ENCODE measurements at places on chromosomes 3 and 15.

GRCh38 chr3:181712553-181713279, 991 bp downstream of the SOX2 start:
- DNase-seq: no peak

GRCh38 chr15:71011503-71012155, 103.6 kb upstream of the THSD4 start:
- DNase-seq: peak; percentile 77

GRCh38 chr15:59273234-59273633, 66.6 kb downstream of the LDHAL6B start:
- DNase-seq: no peak

DNA sequence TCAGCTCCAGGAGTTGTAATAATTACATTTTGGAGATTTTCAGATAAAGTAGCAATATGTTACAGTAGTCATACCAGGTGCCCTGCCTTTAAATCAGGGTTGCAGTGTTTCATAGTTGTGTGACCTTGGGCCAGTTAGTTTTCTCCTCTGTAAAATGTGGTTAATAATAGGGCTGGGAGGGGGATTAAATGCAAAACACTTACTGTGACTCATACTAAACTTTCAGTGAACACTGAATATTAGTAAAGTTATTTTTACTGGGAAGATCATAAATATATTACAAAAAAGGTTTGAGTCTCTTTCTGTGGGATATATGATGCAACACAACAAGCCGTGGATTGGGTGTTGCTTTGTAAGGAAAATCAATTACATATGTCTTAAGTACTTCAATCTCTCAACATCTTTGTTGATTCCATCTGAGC, 1.1 kb upstream of the EBLN2 start:
- DNase-seq: no peak

DNA sequence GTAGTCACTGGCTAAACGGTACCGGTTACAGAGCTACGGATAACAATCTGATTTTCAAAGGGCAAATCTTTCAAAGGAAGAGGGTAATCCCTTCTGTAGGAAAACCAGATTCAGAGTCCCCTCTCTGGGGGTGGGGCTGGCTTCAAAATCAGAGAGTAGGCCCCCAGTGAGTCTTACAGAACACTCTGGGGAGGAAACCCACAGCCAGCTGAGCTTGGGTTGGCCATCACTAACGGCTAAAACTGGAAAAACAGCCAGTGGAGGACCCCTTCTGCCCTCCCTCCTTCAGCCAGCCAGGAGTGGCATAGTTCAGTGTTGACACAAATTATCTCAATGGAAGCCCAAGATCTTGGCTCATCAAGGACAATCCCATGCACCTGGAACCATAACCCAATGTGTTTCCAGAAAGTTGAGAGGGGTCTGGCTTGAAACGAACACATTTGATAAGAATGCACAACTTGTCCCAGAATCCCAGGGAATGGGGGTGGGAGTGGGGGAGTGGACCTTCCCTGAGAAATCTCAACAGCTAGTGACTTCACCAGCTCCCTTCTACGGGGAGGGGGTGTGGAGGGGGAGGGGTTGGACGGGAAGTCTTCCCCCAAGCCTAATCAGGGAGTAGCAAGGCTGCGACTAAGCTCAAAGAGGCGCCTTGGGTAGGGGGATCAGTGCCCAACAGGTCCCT, 1.0 kb downstream of the RASL12 start:
- DNase-seq: no peak

GRCh38 chr15:59401824-59402569, 29.3 kb upstream of the MYO1E start:
- no peak for DNase-seq

DNA sequence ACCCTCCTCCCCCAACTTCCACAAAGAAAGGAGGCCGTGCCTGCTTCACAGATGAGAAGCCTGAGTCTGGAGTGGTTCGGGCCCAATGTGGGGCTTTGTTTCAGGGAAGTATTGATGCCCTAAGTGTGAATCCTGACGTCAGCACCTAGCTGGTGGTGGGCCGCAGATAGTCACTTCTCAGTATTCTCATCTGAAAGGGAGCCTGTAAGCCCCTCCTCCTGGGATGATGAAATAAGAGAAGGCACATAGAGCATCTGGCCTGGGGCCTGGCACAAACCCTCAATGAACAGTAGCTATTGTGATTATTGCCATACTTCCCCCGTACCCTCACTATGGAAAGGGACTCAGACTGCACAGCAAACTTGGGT, 24.8 kb downstream of the LINGO1 start:
- DNase-seq: no peak

DNA sequence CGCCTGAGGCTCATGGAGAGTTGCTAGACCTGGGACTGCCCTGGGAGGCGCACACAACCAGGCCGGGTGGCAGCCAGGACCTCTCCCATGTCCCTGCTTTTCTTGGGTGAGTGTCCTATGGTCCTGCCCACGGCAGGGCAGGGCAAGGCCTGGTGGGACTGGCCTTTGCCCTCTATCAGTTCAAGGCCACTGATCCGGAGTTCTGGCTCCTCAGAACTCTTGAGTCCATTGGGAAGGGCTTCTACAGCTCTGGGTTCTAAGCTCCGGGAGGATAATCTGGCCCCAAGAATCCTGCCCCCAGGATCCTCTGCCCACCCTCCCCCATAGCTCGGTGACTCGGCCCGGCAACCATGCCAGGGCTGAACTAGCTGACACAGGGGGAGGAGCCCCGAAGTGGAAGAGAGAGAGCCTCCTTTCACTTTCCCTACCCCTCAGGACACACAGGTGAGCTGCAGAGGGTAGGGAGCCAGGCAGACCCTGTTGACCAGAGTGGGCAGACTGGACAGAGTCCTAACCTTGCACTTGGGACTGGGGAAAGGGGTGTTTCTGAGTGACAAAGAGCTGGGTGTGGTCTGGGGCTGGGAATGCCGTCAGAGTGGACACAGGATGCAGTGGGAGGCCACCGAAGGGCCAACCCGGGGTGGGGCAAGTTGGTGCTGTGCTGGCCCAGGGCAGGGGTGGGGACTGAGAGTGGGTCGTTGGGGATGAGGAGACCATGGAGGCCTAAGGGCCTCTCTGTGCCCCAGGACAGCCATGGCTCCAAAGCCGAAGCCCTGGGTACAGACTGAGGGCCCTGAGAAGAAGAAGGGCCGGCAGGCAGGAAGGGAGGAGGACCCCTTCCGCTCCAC, 664 bp downstream of the PARP3 start:
- peak; percentile 83 for DNase-seq

DNA sequence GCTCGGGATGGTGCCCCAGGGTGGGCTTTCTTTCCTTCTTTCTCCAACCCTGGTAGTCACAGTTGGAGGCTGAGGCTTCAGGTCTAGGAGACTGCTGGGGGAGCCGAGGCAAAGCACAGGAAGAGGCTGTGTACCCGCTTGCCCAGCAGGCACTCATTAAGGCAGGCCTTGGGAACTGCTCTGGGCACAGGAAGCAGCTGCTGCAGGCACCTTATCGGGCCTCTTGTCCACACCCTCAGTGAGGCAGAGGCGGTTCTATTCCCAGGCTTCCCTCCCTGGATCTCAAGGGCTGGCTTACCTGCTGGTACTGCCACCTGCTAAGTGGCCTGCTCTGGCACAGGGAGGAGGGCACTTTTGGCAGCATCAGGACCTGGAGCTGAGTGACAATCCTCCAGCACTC, 15.8 kb upstream of the GRM2 start:
- DNase-seq: no peak

- DNase-seq: no peak
These were observed 351.6 kb downstream of the GAP43 start for GRCh38 chr3:115974940-115975339.

GRCh38 chr3:122074621-122075265, 19.6 kb downstream of the CD86 start:
- no peak for DNase-seq

DNA sequence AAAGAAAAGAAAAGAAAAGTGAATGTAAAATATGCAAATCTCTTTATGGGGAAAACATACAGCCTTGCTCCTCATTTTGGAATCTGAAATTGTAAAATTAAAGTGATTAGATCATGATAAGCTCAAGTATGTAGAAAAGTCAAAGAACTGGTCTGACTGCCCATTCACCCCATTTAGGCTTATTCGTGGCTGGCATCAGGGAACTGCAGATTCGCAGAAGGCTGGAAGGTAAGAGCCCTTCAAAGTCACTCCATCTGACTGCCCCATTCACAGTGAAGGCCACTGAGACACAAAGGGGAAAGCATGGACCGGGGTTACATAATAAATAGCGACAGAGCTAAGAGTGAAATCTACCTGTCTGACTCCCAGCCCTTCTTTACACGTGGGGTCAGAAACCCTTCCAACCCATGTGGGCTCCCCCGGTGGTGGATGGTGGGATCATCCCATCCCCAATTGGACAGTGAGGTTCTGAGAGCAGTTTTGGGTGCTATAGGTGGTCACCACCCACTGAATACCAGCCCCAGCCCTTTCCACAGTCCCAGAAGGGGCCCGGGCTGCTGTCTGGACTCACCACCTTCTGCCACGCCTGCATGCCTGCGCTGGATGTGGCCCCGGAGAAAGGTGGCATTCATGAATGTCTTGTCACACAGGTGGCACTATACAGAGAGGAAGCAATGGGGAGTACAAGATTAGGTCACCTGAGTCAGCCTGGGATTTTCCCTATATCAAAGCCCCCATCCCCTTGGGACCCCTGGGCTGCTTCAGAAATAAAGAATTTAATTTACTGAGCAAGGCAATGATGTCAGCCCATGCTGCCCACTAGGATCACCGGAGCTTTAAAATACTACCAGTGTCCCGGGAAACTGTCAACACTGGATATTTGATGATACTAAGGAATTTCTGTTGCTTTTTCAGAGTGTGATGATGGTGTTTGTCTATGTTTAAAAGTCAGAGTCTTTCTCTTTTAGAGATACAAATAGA, 17.9 kb downstream of the DZIP1L start:
- DNase-seq: no peak

DNA sequence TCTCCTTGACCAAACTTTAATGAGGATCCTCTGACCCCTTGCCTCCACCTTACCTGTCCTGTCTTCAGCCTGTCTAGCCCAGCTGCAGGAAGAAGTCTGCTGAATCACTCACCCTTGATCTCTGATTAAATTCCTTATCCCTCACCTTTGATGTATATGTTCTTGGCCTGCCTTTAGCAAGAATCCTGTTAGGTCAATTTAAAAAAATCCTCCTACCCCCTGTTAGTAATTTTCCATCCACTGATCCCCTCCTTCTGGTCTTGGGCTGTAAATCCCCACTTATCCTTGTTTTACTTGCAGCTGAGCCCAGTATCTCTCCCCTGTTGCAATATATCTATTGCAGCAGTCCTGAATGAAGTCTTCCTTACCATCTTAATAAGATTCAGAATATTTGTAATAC, 39.0 kb downstream of the MYH15 start:
- DNase-seq: no peak

GRCh38 chr3:14225421-14225820, 46.8 kb downstream of the LSM3 start:
- DNase-seq: no peak

- DNase-seq: no peak
These were observed 116.5 kb downstream of the CMSS1 start for GRCh38 chr3:99933971-99934750.

- no peak for DNase-seq
These were observed 53.4 kb downstream of the BTLA start for GRCh38 chr3:112445839-112446238.

- no peak for DNase-seq
These were observed 236.6 kb downstream of the SATB1 start for GRCh38 chr3:18188491-18188890.

DNA sequence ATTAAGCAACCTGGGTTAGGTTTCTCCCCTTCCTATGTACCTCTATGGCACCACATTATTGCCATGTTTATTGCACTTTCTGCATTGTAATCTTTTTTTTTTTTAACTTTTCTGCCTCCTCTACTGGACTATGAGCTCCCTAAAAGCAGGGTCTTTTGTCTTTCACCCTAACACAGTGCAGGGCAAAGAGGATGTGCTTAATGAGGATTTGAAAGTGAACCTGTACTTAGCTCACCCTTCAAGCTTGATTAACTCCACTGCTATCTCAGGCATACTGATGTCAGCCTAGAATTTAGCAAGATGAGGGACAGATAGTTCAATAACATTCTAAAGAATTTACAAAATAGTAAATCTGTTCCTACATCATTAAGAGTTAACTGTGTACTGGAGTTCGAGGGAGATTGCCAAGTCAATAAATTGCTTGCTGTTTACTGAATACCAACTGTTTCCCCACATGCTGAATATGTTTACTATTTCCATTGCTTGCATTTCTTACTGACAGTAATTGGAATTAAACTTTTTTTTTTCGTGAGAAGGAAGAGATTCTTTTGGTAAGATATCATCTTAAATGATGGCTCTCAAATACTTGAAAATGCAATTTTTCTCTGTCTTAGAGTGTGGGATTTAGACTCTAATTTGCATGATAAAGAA, 15.7 kb upstream of the PPARG start:
- DNase-seq: no peak

DNA sequence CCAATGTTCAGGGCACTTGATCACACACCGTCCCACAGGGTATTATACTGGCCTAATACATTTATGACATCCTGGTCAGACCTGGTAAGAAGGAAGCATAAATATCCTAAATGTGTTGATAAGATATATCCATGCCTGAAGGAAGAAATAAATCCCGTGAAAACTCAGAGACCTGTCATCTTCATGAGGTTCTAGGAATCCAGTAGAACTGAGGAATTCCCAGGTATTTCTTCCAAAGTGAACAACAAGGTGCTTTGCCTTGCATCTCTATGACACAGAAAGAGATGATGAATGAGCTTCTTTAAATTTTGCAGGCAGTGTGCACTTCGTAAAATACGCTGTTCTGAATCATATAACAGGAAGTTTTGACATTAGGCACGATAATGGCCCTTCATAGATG, 78.1 kb upstream of the VGLL3 start:
- DNase-seq: no peak

DNA sequence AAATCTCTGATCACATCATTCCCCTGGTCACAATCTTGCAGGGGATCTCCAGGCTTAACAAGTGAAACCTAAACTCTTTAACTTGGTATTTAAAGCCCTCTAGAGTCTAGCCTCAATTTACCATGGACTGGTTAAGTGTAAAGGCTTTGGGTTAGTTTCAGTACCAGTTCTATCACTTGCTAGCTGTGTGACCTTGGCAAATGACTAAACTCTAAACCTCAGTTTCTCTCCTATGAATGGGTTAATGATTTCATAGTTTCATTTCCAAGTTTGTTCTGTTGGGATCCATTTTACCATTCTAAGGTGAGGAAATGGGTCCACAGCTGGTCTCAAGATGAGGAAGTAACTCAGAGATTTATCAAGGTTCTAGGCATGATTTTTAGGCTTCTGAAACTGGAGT, 38.8 kb upstream of the TIMP4 start:
- no peak for DNase-seq

DNA sequence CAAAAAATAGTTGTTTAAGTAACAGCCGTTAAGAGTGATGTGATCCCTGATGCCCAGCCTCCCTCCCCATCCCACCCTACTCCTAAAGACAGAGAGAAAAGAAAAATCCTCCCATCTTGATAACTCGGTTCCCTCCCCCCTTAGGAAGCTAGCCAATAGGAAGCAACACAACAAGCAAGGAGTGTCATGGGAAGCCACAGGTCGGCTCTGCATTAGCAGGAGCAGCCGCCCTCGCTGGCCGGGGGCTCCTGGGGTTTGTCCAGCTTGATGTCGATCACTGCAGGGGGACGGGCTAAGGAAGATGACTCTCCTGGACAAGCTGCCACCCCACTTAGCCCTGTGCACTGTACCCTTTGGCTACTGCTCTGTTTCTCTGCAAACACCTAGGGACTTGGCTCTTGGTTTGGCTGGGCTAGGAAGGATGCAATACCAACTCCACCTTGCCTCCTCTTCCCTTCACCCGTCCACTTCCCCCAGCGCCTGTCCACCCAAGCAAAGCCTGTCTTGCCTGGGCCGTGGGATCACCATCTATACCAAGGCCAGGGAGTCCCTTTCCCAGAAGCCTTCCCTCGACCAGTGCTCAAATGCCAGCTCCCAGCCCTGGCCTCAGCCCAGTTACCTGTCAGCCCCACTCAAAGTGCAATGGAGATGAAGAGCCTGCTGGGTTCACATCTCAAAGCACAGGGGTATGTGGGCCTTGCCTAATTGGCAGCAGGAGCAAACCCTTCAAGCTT, 23.1 kb downstream of the SRPRB start:
- DNase-seq: no peak

All from ELR (cell line).